ENCODE measurements at places on chromosomes 12 and 14.

- DNase-seq, result no peak
Measured at GRCh38 chr12:79001404-79001803, 136.8 kb downstream of the SYT1 start.

DNA sequence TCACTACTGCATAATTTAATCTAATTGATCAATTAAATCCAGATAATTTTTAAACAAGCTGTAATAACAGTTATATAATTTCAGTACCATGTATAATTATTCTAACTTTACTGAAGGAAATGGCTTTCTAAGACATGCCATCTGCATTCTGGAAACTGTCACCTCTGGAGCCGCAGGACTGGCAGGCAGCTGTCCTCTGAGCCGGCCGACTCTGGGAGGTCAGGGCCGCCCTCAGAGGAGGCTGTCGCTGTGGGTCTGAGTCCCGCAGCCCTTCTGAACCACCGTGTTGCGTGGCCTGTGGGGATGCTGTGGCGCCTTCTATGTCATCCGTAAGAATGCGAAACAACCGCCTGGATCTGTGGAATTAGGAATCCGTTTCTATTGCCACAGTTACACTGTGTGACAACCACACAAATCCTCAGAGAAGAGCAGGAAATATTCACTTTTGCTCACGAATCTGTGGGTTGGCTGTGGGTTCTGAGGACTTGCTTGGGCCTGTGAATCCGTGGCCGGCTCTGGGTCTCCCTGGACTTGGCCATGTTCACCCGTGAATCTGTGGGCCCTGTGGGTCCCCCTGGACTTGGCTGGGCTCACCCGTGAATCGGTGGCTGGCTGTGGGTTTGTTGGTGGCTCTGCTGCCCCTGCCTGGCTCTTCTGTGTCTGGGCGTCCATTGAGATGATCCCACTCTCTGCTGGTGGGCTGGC is 17.2 kb upstream of the GALNT9 start:
- DNase-seq, result no peak

DNA sequence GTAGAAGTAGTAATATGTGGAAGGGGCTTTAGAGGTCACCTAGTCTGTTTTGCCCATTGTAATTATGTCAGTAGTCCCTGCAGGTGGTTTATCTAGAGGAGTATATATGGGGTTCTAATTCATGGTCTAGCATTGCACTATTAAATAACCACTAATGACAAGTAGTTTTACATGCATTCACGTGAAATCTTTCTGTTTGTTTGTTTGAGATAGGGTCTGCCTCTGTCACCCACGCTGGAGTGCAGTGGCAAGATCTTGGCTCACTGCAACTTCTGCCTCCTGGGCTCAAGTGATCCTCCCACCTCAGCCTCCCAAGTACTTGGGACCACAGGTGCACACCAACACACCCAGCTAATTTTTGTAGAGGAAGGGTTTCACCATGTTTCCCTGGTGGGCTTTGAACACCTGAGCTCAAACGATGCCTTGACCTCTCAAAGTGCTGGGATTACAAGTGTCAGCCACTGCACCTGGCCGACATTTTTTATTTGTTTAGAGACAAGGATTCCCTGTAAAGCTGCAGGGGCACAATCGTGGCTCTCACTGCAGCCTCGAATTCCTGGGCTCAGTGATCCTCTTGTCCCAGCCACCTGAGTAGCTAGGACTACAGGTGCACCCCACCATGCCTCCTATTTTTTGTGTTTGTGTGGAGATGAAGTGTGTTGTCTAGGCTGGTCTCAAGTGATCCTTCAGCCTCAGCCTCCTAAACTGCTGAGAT is 12.0 kb upstream of the PSEN1 start:
- no peak for DNase-seq

GRCh38 chr14:68753690-68754089 is 39.2 kb downstream of the ZFP36L1 start:
- no peak for DNase-seq

GRCh38 chr14:98684468-98684867 is 587.5 kb downstream of the BCL11B start:
- no peak for DNase-seq

DNA sequence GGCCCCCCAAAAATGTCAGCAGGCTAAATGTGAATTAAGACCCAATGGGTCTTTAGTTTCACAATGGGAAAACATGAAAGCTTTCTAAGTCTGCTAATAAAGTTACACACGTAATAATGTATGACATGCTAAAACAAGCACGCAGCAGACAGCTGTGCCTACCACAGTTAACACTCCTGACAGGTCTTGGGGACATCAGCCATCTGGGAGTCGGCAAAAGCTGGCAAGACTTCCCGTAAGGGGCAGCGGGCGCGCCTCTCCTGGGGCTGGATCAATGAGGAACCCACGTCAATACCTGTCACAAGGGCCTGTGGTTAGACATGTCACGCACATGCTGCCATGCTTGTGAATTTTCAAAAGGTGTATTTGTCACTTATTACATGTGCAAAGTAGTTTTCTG is 45.0 kb downstream of the ACTN1 start:
- no peak for DNase-seq
